NCI-H2081 (cell line): ENCODE measurements at places on chromosomes 6 and 20.

- DNase-seq: no peak
Measured at GRCh38 chr6:44224029-44224964, 902 bp downstream of the SLC29A1 start.

GRCh38 chr6:94510877-94511276 lies 1066.5 kb upstream of the MANEA start:
- no peak for DNase-seq

DNA sequence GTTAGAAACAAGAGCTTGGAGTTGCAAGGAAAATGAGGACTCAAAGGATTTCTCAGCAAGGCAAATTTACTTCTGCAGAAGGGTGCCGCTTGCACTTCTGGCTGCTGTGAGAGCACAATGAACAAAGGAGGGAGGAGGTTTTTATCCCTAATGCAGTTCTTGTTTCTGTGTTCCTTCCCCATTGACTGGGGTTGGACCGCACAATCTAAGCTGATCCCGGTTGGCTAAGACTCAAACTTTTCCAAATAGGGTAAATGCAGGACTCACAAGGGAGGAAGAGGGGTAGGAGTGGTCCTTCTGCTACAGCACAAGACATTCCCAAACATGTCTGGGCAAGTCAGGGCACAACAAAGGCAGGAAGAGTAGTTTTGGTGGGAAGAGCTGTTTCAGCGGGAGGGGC lies 249.6 kb upstream of the MOCS1 start:
- no peak for DNase-seq

DNA sequence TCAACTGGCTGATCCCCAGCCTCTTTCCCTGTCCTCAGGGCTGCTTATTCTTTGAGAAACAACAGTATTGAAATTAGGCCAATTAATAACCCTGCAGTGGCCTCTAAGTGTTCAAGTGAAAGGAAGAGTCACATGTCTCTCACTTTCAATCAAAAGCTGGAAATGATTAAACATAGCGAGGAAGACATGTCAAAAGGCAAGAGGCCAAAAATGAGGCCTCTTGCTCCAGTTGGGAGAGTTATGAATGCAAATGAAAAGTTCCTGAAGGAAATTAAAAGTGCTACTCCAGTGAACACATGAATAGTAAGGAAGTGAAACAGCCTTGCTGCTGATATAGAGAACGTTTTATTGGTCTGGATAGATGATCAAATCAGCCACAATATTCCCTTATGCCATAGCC lies 131.5 kb downstream of the MACROD2 start:
- DNase-seq: no peak

GRCh38 chr6:155883334-155883731 lies 427.7 kb upstream of the NOX3 start:
- no peak for DNase-seq

DNA sequence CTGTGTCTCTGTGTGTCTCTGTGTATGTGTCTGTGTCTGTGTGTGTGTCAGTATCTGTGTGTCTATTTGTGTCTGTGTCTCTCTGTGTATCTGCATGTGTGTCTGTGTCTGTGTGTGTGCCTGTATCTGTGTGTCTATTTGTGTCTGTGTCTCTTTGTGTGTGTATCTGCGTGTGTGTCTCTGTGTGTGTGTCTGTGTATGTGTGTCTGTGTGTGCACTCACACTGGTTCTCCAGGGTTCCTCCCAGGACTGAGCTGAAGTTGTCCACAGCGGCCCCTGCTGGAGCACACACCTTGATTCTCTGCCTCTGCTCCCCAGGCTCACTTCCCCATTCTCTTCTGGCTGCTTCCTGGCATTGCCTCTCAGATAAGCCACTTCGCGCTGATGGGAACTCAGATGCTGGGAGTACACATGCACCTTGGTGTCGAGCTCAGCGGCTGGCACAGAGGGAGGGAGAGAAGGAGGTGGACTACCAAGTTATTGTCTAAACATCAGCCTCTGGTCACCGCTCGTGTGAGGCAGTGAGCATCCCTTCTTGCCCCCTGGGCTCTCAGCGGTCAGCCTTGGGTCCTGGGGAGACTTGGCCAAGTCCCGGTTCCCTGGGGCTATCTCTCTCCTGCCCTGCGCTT lies 104.9 kb upstream of the NXT1 start:
- no peak for DNase-seq

DNA sequence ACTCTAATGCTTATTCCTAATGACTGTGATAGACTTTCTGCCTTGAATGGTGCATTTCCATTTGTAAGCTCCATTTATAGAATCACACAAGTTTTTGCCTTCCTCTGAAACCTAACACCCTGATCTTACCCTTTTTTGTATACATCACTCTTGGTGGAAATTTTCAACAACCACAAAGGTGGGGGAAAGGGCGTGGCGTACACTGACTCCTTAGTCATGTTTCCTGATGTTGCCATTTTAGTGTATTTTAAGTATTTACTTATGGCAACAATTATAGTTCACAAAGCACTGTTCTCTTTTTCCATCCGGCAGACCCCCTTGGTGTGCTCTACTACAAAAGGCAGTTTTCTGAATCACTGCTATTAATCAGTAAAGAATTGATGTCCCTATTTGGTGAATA lies 92.0 kb downstream of the ATXN1 start:
- DNase-seq: peak; percentile 12

DNA sequence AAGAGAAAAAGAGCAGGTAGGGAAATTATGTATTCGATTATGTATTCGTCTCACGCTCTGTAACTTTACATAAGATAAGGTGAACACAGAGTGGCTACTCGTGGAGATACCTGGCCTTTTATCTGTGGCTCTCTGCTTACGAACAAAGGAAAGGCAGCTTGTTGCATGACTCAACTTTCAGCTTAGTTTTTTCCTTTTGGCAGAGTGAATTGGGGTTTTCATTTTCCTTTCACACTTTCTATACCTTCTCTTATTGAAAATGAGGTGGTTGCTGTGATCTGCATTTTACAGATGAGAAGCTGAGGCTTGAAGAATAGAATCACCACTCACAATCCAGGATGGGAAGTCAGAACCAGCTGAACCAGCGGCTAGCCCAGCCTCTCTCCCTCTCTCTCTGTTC lies 13.3 kb upstream of the KCNK15 start:
- no peak for DNase-seq
